Activated naive CD4-positive, alpha-beta T cell (primary cell): ENCODE measurements at places on chromosomes 12 and 14.

- DNase-seq, result no peak
These were observed 44.4 kb downstream of the ARL6IP4 start for GRCh38 chr12:123024819-123025391.

DNA sequence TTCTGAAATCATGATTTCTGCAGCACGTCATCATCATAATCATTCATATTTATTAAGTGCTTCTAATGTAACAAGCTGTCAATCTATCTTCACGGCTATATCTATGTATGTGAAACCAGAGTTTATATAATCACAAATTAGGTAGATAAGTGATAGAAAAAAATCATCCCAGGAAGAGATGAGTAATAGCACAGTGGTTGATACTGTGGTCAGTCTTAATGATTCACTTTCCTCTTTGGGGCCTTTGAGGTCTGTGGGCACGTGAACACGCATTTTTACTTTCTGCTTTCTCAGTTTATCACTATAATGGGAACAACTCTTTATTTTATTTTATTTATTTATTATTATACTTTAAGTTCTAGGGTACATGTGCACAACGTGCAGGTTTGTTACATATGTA lies 265.9 kb upstream of the NOVA1 start:
- DNase-seq, result no peak

- DNase-seq, result no peak
These were observed 98.5 kb downstream of the ARID2 start for GRCh38 chr12:45827974-45828373.

- DNase-seq, result no peak
These were observed 93.7 kb downstream of the SCARB1 start for GRCh38 chr12:124769881-124770512.

DNA sequence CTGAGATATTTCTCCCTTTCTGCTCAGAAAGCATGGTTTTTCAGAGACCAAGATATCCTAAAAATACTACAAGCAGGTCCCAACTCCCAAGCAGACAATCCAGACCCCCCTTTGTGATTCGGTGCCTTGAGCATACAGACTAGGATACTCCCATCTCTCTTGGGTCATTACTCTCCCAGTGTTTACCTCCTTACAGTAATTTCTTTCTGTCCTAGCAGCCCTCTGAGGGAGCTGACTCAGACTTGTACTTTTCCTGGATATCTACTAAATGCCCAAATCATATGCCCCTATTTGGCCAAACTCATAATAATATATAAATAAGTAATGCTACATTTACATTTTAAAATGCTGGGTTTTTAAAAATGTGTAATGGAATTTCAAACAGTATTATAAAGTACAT lies 355.6 kb downstream of the LRIG3 start:
- no peak for DNase-seq

DNA sequence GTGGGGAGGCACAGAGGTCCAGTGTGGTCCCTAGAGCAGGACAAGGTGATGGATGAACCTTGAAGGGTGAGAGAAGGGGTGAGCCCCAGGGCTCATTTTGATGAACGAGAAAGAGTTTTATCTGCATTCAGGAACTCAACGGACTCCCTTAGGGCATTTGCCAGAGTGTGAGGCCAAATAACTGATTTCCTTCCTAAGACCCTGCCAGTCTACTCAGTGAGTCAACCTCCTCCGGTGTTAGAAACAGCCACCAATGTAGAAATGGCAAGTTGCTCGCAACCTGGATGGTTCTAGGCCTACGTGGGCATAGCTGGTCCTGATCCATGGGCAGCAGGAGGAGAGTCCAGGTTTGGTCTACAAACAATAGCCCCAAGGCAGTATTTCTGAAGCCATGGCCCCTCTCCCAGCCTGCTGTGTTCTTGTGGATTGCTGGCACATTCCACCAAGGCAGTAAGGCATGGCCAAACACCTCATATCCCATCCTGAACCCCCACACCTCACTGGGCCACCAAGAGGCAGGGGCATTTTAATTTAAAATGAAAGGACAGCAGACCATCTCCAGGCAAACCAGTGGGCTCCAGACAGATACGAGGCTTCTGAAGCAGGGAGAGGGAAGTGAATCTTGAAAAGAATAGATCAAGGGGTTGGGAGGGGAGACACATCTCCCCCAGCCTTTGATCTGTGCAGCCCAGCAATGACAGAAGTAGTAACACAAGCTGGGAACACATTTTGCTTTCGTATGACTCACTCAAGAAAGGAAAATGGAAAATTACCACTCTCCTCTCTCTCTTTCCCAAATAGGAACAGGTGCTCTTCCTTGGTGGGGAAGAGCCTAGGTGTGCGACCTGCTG lies 25.4 kb upstream of the TESC start:
- no peak for DNase-seq

GRCh38 chr12:74441872-74442271 lies 95.8 kb upstream of the ATXN7L3B start:
- no peak for DNase-seq

GRCh38 chr12:2672863-2673262 lies 121.9 kb upstream of the FKBP4 start:
- DNase-seq, result no peak

- DNase-seq, result no peak
These were observed 2.8 kb downstream of the SLC2A13 start for GRCh38 chr12:40103043-40103442.

GRCh38 chr14:100246809-100247428 lies 8.0 kb downstream of the YY1 start:
- no peak for DNase-seq

GRCh38 chr14:21686468-21686867 lies 12.8 kb upstream of the OR4E1 start:
- DNase-seq, result no peak

GRCh38 chr12:52066346-52067080 lies 3.3 kb upstream of the ATG101 start:
- DNase-seq, result no peak

- DNase-seq, result no peak
These were observed 28.1 kb downstream of the SBNO1 start for GRCh38 chr12:123336530-123336929.

GRCh38 chr14:75995372-75996041 lies 9.9 kb downstream of the IFT43 start:
- no peak for DNase-seq

GRCh38 chr12:15270591-15270990 lies 49.4 kb upstream of the RERG start:
- DNase-seq, result no peak

DNA sequence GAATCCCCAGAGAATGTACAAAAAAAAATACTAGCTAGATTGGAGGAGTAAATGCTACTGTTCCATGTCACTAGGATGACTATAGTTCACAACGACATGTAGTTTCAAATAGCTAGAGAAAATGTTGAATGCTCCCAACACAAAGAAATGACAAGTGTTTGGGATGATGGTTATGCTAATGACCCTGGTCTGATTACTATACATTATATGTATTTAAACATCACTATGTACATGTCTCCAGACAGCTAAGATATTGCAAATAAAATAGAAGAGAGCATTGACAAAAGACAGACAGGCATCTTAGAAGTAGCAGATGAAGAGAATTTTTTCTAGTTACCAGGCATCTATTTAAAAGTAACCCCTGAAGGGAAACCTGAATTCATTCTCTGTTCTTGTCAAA lies 281.6 kb upstream of the SLC16A7 start:
- no peak for DNase-seq

- DNase-seq, result no peak
These were observed 2.7 kb upstream of the KLC1 start for GRCh38 chr14:103626146-103626850.

GRCh38 chr14:53545217-53545616 lies 392.1 kb upstream of the DDHD1 start:
- DNase-seq, result no peak

DNA sequence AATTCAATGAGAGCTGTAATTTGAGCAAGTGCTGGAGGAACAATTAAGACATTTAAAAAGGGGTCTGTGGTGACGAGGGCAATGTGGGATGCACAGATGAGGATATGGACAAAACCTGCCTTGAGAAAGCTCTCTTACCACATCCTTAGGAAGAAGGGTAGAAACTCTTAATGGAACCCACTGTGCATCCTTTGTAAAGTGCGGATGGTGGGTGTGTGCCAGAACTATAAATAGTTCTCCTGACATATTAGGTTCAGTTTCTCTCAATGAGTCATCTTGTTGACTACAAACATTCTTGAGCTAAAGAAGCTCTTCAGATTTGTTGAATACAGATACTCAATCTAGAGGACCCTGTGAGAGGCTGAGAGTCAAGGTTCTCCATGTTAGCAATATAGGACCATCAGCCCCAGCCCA lies 106.1 kb upstream of the ANO4 start:
- DNase-seq, result no peak

GRCh38 chr12:49872781-49873181 lies 29.9 kb upstream of the BCDIN3D start:
- DNase-seq, result no peak
